ENCODE measurements at places on chromosomes 4 and X.

DNA sequence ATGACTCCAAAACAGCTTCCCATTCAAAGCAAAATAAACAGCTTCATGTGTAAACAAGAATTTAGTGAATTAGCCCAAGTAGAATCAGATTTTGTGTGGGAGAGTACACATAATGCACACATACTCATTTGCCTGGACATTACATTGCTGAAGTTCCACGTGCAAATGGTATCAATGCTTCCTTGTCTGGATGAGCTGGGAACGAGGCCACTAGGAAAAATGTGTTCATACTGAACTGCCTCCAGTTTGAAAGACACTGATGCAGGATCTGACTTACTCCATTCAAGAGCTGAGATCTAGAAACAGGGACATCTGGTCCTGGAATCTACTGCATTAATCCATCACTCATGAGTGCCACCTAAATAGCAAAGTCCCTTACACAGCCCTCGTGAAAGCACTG is 228.0 kb downstream of the APBB2 start:
- no peak for DNase-seq

DNA sequence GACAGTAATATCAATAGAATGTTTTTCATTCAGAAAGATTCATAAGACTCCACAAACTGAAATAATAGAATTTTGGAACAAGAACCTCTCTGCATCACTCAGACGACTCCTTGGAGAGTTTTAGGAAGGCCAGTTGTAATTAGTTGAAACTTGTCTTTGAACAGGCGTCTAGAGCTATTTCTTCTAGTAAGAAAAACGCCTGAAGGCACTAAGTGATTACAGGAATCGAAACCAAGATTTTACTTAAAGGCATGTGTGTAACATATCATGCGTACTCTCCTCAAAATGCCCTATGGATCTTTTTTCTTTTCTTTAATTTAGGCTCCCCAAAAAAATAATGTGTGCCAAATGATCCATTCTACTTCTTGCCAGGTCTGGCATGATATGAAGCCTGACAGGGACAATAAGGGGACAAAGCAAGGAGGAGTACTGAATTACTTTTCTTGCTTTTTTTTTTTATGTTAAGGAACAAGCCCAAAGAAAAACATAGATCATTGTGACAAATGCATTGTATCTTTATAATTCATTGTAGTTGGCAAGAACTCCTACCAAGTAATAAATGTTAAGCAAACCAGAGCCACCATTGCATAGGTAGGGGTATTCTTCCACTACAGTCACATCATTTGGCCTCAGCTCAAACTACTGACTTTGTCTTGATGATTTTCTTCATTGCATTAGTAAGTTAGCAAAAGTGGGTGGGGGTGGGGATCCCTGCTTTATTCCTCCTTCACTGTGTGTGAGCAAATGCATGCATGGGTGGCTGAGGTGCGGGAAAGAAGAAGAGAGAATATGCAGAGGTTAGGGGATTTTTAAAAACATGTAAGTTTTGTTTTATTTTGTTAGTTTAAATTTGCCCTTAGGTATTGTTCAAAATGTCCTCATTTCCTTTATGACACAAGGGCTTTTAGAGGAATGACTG is 79.9 kb upstream of the ATOH1 start:
- DNase-seq, result no peak

DNA sequence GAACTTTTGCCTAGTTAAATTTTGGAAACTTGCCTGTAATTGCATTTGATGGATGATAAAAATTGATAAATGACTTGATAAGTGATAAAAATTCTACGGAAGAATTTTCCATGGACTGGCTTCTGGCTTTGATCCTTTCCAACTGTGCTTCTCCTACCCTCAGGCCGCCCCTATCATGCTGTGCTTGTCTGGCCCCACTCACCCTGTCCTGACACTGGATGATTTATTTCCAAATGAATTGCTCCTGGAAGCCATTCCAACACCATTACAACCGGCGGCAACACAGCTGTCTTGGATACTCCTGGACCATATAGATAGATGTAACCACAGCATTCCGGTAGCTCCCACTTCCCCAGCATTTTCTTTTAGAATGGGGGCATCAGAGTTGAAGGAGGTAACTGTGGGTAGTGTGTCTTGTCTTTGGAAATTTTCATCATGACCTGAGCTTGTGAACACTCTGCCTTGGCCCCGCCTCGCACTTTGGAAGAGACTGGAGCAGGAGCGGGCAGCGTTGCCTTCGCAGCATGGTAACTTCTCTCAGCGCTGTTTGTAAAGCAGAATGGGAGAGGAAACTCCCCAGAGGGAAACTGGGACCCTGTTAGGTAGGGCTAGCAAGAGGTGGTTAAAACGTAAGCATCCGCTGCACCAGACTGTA is 77.4 kb downstream of the TBL1X start:
- DNase-seq, result no peak

- no peak for DNase-seq
Measured at GRCh38 chrX:12011075-12011474, 127.2 kb upstream of the FRMPD4 start.

- DNase-seq, result peak; percentile 50
Measured at GRCh38 chr4:37452952-37453280, 208.4 kb downstream of the NWD2 start.

DNA sequence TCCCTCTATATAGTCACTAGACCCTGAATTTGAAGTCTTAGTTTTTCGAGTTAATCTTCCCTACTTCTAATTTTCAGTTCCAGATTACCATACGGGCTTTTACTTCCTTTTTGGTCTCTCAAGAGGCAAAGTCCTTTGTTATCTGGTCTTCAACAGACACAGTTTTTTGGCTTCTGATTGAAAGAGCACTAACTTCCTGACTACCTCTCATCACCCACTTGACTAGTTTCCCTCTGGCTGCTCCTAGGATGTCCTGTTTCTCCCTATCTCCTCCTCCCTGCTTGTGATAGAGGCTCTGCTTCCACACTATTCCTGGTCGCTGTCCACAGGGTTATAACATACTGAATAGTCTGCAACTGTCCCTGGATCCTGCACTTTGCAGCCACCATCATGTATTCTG is 16.7 kb upstream of the WDR44 start:
- DNase-seq, result no peak

DNA sequence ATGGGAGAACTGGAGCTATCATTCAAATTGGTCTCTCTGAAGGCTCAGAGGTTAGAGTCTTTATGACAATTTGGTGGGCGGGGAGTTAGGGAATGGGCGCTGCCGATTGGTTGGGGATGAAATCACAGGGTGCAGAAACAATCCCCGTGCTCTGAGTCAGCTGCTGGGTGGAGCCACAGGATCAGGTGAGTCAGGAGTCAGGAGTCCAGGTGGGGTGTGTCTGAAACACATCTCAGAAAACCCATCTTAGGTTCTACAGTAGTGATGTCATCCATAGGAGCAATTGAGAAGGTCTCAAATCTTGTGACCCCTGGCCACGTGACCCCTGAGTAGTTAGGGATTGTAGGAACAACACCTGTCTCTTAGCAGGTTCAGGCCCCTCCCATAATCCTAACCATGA is 41.6 kb upstream of the TLR3 start:
- DNase-seq, result no peak

DNA sequence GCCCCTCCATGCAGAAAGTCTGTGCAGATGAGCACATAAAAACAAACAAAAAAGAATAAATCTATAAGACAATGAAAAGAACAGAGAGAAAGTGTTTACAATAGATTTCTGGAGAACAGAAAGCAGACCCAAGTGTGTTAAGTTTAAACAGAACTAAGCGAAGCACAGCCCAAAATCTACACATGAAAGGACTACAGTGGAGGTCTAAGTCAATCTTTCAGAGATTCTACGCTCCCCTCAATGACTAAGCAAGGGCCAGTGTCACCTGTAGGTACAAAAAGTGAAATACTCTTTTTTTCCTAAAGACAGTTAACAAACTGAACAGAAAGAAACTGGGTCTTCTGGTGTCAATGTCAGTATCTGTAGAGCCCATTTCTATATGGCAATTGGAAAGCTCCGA is 18.2 kb downstream of the CLOCK start:
- no peak for DNase-seq

DNA sequence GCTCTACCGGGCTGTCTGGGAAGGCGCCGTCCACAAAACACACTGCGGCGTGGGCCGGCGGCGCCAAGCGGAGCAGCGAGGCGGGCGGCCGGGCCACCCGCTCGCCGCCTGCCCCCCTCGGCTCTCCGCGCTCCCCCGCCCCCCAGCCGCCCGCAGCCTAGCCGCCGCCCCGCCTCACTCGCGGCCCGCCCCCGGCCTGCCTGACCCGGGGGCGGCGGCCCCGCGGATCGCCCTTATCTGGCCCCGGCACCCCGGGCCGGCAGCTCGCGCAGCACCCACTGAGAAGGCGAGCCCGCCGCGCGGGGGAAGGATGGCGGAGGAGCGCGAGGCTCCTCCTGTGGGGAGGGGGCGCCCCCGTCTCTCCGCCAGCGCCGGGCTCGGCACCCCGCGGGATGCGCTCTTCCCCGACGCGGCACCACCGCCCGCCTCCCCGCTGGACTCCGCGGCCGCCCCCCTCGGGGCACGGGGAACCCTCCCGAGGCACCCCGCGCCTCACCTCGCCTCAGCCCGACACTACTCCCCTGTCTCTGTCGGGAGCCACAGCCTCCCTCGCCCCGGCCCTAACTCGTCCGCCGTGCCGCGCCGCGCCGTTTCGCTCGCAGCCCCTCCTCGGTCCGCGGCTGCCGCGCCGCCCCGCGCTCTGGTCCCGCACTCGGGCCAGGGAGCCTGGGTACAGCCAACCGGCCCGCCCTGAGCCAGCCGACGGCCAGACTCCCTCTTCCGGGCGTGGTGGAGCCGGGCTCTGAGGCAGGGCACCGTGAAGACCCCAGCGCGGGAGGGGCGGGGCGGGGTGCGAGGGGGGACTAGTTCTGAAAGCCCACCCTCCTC is 566 bp downstream of the ATP11C start:
- DNase-seq, result peak; percentile 60

DNA sequence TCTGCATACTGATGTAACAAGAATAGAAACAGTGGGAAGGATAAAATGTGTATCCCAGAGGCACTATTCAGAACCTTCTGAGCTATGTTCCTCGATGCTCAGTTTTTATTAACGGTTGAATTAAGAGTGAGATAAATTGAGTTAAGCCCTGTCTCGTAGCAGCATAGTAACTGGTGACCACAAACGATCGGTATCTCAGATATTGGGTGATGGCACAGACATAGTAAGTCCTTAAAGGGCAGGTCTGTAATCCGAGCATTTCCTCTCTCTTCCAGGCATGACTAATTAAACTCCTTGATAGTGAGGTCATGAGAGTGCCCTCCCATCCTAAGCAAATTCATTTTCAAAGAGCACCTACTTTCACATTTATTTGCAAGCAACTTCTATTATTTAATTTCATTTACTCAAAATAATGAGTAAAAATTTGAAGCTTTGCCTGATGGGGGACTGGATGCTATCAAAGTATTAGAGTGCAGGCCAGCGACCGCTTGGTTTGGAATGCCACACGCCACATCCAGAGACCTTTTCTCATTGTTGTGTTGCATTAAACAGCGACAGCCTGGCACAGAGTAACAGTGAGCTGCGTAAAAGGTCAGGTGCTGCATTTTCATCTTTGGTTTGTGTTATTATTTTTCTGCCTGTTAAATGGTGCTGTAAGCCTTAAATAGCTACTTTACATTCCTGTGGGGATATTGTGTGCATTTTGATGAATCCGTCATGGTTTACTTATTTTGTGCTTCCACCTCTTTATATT is 101.9 kb downstream of the PCDH7 start:
- no peak for DNase-seq

DNA sequence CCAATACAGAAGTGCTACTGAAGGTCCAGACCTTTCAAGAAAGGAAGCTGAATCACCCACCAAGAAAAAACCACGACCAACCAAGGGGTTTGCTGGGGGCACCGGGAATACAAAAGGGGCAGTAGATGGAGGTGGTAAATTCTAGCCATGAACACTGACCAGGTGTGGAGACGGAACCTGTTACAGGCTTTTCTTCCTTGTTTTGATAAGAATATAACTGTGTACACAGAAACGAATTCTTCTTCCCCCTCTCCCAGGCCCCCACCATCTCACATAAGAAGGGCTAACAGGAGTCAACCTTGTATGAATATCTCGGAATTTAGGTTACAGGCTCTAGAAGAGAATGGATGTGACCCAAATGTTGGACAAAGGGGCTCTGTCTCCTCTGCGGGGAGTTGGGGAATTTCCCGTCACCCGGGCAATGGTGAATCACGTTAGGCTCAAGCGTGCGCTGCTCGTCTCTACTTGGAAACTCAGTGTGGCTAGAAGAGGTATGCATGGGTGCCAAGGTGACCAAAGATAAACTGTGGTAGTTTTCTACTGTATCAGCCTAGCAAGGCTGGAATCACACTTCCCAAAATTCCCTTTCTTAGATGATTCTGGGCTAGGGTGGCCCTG is 87.0 kb downstream of the AFAP1 start:
- DNase-seq, result no peak

DNA sequence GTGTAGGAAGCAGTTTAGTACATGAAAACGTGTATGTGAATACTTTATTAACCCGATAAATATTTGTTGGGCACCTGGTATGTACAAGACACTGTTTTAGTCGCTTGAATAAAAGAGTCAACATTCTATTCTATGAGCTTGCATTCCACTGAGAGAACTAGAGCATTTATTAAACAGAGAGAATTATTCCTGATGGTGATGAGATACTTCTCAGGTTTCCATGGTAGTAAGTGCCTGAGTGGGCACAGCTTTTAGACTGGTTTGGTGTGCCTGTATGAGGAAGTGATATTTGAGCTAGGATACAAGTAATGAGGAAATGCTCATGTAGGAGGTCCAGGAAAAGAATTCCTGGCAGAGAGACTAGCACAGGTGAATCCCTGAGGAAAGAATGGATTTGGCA is 94.2 kb downstream of the ATP10D start:
- no peak for DNase-seq

DNA sequence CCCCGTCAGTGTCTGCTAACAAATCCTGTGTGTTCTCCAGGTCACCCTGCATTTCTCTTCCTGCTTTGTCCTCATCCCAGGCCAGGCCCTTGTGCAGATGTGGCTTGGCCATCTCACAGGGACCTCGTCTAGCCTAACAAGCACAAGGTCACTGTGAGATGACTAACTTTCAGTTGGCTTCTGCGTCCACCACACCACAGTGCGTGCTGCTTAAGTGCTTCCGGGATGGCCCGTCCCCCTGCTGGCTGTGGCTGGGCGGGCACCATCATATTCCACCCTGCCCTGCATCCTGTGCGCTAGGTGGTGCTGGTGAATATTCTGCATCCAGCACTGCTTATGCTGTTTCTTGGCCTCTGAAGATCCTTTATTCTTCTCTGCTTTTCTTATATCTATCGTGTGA is 33.8 kb downstream of the RBBP7 start:
- peak; percentile 16 for DNase-seq

- no peak for DNase-seq
Measured at GRCh38 chrX:71542411-71542810, 9.5 kb downstream of the OGT start.

GRCh38 chr4:127261476-127261875 is 371.3 kb upstream of the INTU start:
- no peak for DNase-seq

GRCh38 chr4:149026696-149027095 is 584.5 kb upstream of the NR3C2 start:
- DNase-seq, result no peak

DNA sequence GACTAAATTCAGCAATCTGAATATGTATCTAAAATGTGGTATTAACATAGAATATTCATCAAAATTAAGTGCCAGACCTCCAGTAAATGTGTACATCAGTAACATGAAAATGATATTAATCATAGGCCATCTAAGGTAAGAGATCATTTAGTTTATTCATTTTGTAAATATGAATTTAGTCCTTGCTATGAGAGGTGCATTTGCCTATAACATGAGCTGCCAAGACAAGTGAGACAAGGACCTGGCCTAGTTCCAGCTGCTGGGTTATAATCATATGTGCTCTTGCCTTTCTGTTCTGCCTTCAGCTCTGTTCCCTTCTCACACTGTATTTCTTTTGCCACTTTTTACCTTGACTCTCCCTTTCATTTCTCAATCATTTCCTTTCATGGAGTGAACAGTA is 160.0 kb downstream of the STIM2 start:
- no peak for DNase-seq
